Stimulated activated CD8-positive, alpha-beta memory T cell treated with anti-CD3 and anti-CD28 coated beads, Interleukin-7, amount 100 ng/mL, for 1 hour (primary cell): ENCODE measurements at places on chromosomes 6 and 20.

DNA sequence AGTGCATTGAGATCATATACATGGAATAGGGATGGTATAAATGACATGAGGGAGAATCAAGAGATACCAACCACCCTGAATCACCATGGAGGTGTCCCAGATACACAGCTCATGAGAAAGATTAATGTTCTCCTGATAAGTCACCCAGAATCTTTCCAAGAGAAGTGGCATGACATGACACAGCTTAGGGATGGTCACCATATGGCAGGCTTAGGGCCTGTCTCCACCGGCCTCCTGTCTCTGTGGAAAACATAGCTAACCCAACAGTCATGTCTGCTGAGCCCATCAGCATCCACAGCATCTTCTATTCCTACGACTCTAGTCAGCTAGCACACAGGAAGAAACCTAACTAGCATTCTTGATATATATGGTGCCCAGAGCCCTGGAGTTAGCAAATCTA, 133.3 kb downstream of the IPCEF1 start:
- DNase-seq = no peak

- no peak for DNase-seq
Measured at GRCh38 chr6:166466178-166467122, 83.7 kb upstream of the MPC1 start.

GRCh38 chr6:35668744-35669450, 19.8 kb downstream of the FKBP5 start:
- no peak for DNase-seq

DNA sequence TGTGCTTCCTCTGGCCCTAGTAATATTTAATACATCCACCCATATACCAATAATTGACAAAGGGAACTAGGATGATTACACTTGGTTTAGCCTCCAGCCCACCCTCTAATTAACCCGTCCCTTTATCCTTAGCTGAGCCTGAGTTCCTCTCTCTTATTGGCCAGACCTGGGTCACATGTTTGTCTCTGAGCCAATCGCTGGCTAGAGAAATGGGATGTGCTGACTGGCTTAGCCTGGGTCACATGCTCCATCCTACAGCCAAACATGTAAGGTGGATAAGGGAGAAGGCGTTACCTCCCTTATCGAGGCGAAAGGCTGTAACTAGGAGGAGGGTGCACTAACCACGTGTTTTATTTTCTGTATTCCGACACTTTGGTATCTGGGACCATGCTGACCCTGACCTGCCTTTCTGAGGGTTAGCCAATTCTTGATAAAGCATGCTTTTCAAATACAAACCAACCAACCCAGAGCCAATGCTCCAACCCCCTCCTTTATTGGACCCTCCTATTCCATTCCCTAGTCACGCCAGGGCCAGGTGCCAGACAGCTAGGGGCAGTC, 262.7 kb downstream of the PREX1 start:
- DNase-seq = no peak

DNA sequence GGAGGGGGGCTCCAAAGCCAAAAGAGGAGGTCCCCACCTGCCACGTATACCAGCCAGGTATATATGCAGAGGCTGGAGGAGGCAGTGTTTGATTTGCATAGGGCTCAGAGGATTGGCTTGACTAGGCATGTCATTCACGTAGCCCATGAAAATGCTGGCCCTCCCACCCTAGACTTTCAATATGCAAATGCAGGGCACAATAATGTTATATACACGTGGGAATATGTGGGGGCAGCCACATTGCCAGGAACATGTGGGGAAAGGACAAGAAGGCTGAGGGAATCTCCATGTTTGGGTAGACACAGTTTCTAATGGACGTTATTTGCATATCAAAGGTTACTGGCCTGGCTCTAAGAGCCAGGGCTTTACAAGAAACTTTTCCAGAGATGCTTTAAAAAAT, 301.8 kb downstream of the FARS2 start:
- no peak for DNase-seq

DNA sequence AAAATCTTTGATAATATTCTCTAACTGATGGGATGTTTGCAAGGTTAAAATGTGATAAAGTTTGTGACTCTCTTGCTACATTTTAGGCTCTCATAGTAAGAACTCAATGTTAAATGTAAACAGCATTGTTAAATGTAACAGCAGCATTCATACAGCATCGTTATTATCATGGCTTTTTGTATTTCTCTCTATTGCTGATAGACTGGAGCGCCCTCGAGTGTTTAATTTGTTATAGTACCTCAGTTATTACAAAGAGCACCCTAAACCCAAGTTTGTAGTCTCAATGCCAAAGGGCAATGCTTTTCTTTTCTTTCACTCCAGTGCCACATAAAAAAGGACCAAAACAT, 14.9 kb upstream of the TTPAL start:
- DNase-seq = no peak
